ENCODE measurements at places on chromosomes 16 and 17.

- DNase-seq = peak; percentile 78
Observed at GRCh38 chr17:44842748-44843147, 4.9 kb upstream of the HIGD1B start.

DNA sequence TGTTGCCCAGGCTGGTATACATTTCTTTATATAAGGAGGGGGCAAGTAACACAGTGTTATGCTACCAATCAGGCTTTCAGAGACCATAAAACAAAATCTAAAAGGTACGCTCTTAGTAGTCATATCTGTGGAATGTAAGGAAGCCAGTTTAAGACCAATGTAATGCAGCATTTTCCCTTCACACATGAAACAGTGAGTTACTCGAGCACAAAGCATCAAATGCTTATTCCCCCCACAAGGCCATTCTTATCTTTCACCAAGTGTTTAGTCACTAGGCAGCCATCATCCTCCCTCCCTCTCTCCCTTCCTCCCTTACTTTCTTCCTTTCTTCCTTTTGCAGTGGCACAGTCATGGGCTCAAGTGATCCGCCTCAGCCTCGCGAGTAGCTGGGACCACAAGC, 12.8 kb downstream of the HMOX2 start:
- no peak for DNase-seq

DNA sequence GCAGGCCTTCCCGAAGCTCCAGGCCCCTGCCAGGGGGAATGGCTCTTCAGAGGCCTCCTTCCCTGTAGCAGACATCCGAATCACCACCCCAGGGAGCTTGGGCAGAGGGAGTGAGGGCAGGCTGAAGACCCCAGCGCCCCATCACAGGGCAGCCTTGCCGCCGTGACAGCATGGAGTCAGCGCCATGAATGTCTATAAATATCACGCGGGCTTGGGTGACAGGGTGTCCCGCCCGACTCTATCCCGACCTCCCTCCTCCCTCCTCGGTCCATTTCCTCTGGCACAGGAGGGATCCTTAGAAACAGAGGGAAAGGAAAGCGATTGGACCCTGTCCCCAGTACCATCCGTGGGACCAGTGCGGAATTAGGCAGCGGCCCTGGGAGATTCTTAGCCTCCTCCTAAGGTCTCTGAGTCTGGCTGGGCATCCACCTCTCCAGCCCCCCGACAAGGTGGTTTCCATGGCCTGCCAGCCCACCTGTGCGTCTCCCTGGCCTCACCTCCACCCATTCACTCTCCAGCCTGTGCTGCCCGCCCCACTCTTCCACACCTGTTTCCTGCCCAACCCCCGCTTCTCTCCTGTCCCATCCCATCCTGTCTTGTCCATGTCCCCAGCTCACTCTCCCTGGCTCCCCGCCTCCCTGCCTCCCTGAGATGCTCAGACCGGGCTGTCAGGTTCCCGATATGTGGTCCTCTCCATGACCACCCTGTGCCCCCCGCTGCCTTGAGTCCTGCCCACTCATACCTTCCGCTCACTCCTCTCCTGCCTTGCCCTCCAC, 5.1 kb downstream of the ATP2A1 start:
- DNase-seq = no peak

GRCh38 chr16:75555213-75555706, 792 bp downstream of the TMEM231 start:
- peak; percentile 97 for DNase-seq

DNA sequence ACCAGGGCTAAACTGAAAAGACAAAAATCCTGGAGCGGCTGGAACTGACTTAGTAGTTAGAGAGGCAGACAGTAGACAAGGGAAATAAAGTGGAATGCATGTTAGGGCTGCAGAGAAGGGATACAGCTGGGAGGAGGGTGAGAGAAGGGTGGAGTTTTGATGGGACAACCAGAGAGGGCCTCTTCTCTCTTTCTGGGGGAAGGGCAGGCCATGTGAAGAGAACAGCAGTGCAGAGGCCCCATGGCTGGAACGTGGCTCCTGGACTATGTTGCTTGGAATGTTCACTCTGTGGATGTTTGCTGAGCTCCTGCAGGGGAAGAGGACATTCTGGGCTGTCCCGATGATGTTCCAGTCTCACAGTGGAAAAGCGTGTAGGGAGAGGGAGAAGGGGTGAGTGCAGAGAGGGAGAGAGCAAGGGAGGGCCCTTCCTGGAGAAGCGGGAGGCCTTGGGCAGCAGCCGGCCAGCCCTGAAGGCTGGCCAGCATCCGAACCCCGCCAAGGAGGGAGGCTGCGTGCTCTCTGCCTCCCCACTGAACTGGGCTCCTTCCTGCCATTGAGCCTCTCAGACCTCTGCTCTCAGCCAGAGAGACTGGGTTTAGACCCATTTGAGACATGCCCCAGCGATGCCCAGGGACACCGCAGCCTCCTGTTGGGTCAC, 33.1 kb upstream of the GSE1 start:
- DNase-seq = peak; percentile 93

- no peak for DNase-seq
Observed at GRCh38 chr17:51590071-51590656, 329.8 kb downstream of the UTP18 start.

DNA sequence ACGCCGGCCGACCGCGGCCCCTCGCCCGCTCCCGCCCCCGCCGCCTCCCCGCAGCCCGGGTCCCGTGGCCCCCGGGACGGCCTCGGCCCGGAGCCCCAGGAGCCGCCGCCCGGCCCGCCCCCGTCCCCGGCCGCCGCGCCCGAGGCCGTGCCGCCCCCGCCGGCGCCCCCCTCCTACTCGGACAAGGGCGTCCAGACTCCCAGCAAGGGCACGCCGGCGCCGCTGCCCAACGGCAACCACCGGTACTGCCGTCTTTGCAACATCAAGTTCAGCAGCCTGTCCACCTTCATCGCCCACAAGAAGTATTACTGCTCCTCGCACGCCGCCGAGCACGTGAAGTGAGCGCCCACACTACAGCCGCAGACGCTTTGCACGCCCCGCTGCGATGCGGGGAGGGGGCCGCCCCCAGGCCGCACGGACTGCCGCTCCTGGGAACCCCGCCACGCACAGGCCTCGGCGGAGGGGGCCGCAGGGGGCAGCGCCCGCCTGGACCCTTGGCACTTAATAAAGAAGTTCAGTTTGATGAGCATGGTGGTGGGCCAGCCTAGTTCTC, 35.5 kb upstream of the ZC3H18 start:
- DNase-seq = no peak

- DNase-seq = no peak
Observed at GRCh38 chr17:76932402-76933333, 64.5 kb downstream of the MGAT5B start.

GRCh38 chr17:17114592-17115225, 72.5 kb downstream of the MPRIP start:
- DNase-seq = no peak

DNA sequence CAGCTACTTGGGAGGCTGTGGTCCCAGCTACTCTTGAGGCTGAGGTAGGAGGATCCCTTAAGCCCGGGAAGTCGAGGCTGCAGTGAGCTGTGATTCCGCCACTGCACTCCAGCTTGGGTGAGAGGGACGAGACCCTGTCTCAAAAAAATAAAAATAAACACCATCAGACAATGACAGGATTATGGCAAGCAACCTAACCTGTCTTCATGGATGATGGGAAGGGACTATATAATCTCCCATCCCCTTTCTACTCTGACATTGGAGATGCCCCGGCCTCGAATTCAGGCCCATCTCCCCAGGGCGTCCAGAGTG, 893 bp downstream of the TRIM25 start:
- no peak for DNase-seq

DNA sequence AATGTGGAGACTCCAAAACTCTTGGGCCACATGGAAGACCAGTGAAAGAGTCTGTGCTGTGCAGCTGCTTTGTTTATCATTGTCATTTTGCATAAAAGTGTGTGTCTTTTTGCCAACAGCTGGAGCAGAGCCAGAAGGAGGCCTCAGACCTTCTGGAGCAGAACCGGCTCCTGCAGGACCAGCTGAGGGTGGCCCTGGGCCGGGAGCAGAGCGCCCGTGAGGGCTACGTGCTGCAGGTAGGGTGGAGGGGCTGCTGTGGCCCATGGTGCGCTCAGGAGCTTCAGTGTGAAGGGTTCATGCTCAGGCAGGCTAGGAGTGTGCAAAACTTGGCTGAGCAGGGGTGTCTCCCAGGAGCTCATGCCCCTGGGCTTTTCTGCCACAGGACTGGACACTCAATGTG, 45.0 kb downstream of the PLD6 start:
- DNase-seq = no peak

GRCh38 chr17:68539548-68540467, 27.6 kb downstream of the PRKAR1A start:
- DNase-seq = peak; percentile 42

- DNase-seq = no peak
Observed at GRCh38 chr17:50584749-50585148, 24.2 kb downstream of the CACNA1G start.

DNA sequence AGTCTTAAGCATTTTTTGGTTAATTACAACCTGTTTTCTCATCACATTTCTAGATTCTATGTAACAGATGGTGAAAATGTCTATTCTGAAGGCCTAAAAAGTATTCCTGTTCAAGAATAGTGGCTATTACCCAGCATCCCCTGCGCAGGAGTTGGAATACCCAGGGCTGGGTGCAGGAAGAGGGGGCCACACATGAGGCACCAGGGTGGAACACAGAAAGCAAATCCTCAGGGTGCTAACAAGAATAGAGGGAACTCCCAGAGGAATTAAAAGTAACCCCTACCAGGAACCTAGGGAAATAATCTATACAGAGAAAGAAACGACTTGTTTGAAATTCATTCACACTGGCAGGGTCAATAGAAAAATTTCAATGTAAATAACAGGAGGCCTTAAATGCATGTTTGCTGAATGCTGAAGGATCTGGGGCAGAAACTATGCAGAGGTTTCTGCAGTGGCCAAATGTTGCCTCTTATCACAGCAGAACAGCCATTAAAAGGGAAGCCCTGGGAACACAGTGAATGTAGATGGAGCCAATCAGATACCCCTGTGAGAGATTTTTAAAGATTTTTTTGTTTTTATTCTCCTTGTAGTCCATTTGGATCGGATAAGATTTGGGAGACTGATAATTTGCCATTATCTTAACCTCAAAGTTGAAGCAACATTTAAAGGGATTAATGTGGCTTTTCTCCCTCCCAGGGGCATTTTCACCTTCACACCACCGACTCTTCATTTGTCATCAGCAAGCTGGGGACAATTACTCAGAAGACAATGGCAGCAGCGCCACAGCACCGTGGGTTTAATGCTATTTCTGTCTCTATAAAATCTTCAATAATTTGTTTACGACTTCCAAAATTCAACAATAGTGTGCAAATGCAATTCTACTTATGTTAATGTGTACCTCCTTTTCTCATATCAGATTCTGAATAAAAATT, 196.0 kb upstream of the PSMD7 start:
- peak; percentile 18 for DNase-seq

- DNase-seq = peak; percentile 13
Observed at GRCh38 chr17:60901806-60902205, 224.2 kb downstream of the BCAS3 start.

DNA sequence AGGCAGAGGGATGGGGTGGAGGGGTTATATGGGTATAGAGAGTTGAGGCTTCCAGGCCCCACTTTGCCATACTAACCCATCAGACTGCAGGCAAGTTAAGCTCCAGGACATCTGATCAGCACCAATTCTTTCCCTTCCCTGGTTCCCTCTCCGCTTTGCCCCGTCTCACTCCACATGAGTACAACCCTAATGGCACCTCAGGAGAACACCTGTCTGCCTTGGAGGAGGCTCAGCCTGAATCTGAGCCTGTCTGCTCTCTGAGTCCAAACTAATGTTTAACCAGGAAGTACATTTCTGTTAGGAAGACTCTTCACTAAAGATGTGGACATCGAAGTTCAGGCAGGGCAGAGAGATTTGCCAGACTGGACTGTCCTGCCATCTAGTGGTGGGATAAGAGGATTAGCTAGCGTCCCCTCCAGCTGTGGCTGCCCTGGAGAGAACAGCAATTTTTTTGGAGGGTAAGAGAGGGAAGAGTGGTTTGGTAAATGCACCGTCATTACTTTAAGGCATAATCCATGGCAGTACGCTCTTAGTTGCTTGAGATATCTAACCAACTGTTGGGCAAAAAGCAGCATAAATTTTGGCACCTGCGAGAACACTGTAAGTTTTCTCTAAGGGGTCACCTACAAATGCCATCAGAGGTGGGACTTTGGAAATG, 29.2 kb upstream of the LRRC75A start:
- DNase-seq = peak; percentile 93

DNA sequence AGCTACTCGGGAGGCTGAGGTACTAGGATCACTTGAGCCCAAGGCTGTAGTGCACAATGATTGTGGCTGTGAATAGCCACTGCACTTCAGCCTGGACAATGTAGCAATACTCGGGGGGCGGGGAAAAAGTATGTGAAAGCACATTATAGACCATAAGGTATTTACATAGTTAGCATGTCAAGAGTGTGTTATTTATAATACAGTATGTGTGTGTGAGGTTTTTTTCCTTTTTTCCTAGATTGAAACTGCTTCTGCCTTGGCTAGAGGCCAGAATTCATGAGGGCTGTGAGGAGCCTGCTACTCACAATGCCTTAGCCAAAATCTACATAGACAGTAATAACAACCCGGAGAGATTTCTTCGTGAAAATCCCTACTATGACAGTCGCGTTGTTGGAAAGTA, 30.5 kb downstream of the PTRH2 start:
- no peak for DNase-seq

- no peak for DNase-seq
Observed at GRCh38 chr17:29618272-29619065, 4.2 kb downstream of the CORO6 start.

GRCh38 chr16:25013751-25014499, 1.2 kb downstream of the ARHGAP17 start:
- no peak for DNase-seq

DNA sequence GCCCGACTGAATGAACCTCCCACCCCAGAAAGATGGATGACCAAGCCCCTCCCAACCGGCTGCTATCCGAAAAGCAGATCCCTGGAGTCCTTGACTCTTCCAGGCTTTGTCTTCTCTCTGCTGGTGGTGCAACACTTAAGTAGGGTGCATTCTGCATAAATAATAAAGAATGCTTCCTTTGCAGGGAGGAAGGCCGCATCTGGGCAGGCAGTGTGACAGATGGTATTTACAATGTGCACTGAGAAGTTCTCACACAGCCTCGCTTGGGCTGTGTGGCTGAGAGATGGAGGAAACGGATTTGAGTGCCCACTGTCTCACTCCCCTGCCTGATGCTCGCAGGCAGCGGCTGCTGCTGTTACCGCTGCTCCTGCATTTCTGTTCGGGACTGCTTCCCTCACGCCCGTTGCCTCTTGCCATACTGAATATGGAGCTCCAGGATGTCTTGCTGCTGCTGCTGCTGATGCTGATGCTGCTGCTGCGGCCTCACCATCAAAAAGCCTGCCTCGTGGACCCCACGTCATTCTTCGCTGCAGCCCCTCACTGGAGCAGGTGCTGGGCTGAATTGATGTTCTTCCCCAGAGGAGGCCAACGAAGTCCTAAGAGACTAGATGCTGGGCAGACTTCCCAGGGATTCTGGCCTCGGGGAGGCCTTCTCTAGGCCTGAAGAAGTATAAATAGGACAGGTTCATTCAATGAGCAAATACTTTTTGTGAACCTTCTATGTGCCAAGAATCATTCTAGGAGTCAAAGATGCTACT, 7.1 kb upstream of the RHBDL3 start:
- no peak for DNase-seq

DNA sequence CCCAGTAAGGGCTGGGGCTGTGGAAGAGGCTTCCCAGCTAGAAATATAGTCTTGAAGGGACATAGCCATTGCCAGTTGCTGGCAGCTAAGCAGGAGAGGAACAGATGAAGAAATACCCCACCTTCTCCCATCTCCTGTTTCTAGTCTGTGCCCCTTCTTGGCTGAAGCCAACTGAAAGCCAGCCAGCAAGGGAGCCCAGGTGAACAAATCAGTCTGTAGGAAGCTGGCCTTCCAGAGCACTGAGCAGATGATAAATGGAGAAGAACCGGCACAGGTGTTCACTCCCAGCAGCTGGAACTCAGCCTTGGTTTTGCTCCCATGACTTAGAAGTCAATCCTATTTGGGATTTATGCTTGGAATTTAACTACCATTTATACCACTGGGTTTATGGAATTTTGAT, 69.2 kb upstream of the DHX40 start:
- no peak for DNase-seq
